NCI-H1105 treated with DMSO at 0.1 percent for 48 hours (cell line): ENCODE measurements at places on chromosomes 1 and 21.

DNA sequence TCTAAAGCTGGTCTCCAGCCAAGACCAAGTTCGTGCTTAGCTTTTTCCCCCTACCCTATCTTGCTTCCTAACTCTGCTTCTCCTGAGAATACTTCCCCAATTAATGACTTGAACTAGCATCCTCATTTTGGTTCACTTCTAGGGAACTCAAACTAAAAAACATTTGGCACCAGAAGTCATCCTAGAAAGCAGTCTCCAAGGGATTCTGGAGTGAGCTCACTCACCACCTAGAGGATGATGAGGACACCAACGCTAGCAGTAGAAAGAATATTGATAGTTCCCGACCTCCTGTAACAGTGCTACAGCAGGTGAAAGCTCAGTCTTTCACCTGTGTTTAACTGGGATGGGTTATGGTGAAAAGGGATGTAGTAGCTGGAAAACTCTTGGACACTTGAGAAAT, 4.7 kb upstream of the PSMB2 start:
- DNase-seq: no peak

DNA sequence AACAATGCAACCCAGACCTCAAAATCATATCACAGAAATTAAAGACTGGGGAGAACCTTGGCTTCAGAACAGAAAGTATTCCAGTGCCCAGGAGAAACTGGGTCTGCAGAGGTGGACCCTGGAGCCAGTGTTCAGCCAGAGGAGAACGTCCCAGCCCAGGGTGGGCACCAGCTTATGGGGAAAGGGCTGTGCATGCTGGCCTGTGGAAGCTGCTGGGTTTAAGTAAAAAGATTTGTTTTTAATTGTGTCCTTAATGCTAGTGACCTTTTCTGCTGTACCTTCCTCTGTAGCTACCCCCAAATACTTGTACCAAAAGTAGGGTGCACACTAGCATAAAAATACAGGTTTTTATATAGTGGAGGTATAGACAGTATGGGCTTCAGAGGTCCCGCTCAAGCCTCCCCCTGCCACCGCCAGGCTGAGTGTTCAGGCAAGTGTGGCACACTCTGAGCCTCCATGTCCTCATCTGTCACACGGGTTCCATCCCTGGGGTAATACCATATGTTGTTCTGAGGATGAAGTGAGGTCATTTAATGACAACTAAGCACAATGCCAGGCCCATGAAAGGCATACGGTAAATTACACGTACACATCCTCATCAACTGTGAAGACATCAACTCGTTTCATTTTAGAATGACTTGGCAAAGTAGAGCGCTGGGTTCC, 47.0 kb downstream of the SLC37A1 start:
- no peak for DNase-seq

GRCh38 chr1:23423415-23424292, 894 bp downstream of the TCEA3 start:
- peak; percentile 31 for DNase-seq

- no peak for DNase-seq
These were observed 462.8 kb downstream of the NCAM2 start for GRCh38 chr21:21460979-21461378.

DNA sequence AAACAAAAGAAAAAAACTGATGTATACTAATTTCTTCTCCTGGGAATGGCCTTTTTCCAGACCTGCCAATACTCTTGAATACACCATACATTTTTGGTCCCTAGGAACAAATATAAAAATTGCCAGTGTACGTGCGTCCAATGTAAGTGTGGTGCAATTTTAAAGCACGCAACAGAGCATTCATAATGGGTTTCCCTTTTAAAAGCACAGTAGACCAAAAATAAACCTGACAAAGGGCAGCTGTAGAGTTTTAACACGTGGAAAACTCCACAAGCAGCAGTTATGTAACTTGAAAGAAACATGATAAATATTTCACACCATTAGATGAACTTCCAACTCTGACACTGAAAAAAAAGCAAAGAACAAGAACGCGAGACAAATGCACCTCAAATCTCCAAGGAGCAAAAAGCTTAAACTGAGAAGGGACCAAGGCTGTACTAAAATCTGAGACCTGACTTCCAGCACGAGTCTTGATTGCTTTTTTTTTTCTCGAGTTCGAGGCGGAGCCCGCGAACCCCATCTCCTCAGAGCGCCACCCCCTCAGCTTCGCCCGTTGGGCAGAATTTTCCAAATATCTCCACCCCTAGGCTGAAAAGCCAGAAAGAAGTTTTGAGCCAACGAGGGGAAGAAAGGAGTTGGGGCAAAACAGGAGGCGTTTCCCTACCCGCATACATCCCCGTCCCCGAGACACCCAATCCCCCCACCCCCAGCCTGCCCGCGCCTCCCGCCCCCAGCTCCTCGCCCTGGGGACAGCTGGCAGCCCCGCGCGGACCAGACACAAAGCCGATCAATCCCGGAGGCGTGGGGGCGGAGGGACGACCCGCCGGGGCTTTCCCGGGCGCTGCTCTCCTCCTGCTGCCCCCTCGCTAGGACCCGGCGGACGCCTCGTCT, at the start of gene JAM2:
TSS of gene JAM2 (plus strand) at position 599 of the 891 bp plus-strand sequence. CDS start 564 bp downstream, outside the sequence.
- peak; percentile 50 for DNase-seq
